ENCODE measurements at places on chromosomes 11 and 22.
A peak's percentile ranks its signal among the peaks of the same experiment; 100 is the strongest.

DNA sequence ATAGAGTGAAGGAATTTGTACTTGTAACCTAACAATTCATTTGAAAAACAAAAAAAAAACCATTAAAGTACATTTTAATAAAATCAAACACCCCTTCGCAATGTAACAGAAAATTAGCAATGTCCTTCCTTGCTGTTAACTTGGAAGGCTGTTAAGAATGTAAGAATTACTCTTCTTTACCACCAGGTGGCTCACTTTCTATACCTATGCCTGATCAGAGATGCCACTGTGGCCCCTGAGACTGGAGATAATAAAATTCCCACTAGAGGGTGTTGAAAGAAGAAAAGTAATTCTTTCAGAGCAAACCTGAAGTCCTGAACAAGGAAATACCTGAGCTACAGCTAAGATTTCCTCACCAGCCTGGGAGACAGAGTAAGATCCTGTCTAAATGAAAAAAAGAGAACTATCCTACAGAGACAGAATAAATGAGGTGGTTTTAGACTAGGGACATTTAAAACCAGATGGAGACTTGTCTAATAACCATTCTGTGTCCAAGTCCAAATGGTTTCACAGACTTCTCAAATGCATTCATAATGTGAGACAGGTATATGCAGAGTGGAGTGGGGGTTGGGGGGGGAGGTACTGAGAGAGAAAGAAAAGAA lies 1089.3 kb downstream of the FAM181B start:
- peak; percentile 89 for DNase-seq

DNA sequence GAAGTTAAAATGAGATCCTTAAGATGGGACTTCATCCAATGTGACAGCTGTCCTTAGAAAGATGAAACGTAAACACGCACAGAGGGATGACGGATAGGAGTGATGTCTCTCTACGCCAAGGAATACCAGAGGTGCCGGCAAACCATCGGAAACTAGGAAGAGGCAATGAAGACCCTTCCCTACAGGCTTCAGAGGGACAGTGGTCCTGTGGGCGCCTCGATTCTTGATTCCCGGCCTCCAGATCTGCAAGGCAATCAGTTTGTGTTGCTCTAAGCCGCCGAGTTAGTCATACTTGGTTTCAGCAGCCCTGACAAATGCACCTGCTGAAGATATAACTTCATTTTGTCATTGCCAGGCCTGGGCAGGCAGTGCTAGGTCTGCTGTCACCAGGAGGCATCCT lies 1455.1 kb downstream of the TBC1D22A start:
- no peak for DNase-seq

DNA sequence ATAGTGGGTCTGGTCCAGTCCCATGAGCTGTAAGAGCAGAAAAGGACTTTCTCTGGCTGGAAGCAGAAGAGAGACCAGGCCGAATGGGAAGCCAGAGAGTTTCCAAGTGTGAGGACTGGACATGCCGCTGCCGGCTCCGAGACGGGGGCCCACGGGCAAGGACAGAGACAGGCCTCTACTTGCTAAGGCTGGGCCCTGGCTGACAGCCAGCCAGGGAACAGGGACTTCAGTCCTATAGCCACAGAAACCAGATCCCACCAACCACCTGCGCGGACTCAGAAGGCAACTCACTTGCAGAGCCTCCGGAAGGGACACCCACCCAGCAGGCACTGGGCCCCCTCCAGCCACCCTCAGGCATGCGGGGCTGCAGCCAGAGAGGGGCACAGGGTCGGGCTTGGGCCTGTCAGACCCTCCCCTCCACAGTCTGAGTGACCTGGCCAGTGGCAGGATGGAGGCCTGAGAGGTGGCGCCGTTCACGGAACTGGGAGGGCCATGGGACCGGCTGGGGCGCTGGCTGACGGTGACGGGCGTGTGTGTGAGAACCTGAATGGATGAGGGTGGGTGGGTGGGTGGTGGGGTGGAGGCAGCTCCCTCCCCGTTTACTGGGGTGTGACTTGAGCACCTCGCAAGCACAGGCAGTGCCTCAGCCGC lies 47.8 kb upstream of the A4GALT start:
- no peak for DNase-seq

- no peak for DNase-seq
Measured at GRCh38 chr11:62804310-62805075, 747 bp downstream of the NXF1 start.

DNA sequence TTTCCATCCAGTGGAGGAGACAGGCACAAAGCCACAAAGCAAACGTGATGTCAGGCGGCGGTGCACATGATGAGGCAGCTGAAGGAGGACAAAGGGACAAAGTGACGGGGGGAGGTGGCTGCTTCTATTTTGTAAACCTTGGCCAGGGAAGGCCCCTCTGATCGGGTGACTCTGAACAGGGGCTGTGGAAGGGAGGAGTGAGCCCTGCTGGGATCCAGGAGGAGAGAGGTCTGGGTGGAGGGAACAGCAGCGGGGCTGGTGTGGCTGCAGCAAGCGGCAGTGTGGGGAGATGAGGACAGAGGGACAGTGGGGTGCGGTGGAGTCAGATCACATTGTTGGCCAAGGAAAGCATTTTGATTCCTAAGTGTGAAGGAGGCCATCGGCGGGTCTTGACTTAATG lies 36.7 kb downstream of the SHISAL1 start:
- DNase-seq = no peak

DNA sequence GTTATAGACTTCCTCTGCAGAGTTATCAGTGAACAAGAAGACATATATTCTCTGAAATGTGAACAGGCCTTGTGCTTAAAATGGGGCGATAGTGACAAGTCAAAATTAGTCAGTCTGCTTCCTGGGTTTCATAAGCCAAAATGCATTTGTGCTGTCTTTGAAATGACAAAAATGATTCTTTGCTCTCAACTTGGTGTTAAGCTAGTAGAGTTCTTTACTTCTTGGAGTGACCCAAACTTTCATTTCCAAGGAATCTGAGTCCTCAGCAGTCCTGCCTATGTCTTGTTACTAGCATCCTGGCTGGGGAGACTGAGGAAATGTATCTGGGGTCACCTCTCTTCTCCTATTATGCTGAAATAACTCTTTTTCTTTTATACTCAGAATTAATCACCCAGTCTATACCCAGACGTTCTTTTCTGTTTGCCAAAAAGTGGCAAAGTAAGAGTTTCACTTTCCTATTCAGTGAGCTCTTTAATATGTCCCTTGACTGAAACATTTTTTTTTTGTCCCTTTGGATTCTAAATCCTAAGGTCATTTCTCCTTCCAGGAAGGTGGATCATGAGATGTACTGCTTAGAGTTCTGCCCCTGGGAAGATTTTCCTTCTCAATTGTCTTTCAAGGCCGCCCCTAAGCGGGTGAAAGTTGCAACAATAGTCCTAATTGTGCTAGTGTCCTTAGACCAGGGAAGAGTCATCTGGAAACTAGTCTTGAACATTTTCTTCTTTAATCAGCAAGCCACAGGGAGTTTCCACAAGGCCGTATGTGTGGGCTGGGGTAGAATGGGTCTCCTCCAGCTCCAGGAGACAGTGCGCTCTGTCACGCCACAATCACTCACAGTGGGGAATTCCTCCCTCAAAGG lies 53.0 kb upstream of the RDX start:
- DNase-seq = no peak

DNA sequence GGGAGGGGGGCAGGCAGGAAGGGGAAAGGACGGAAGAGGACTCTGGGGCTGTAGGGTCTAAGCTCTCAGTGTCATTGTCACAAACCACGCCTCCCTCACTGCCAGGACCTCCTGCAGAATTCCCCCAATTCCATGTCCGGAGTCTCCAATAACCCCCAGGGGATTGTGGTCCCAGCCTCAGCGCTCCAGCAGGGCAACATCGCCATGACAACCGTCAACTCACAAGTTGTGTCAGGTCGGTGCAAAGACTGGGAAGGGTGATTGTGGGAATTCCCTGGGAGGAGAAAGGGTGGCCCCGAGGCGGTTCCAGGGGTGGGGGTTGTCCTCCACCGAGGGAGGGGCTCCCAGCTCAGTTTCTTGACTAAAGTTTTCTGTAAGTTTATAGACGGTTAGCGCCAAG lies 86.0 kb downstream of the FEZ1 start:
- no peak for DNase-seq

DNA sequence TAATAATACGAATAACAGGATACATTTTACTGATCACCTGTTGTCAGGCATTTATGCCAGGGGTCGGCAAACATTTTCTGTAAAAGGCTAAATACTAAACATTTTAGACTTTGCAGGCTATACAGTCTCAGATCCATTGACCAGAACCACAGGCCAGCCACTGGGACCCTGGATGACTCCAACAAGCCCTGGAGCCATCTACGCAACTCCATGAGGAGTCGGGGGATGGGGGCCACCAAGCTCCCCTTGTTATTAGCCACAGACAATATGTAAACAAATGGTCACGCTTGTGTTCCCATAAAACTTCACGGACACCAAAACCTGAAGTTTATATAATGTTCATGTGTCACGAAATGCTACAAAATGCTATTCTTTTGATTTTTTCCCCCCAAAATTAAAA lies 54.4 kb upstream of the EMID1 start:
- no peak for DNase-seq

DNA sequence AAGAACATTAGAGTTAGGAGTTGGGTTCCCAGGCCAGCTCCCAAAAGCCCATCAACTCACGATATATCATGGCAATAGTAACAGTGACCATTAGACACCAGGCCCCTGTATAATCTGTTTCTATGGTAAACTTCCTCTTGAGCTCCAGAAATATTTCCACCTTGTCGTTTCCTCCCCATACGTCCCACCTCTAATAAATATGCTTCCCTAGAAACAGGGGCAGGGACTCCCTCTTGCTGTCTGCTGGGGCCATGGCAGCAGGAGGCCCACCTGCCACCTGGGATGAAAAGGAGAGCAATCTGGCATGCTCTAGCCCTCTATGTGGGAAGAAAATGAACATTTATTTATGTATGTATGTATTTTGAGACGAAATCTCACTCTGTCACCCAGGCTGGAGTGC lies 32.2 kb upstream of the AMOTL1 start:
- DNase-seq = no peak

DNA sequence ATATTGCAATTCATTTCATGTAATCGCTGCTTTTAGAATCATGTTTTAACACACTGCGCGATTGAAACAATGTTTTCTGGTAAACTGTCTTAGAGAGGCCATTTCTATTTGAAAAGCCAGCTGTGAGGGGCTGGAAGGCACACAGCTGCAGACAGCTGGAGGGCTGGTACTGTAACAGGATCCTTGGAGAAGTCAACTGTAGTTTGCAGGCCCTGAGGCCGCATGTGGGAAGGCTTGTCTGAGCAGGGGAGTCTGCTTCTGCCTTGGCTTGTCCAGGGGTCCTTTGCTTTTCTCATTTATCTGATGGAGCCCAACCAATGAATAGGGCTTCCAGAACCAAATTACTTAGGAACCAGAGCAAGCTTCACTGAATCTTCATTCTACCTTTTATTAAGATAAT lies 313.5 kb downstream of the BLID start:
- DNase-seq = no peak

- no peak for DNase-seq
Measured at GRCh38 chr22:31951194-31952093, 7.1 kb downstream of the YWHAH start.

DNA sequence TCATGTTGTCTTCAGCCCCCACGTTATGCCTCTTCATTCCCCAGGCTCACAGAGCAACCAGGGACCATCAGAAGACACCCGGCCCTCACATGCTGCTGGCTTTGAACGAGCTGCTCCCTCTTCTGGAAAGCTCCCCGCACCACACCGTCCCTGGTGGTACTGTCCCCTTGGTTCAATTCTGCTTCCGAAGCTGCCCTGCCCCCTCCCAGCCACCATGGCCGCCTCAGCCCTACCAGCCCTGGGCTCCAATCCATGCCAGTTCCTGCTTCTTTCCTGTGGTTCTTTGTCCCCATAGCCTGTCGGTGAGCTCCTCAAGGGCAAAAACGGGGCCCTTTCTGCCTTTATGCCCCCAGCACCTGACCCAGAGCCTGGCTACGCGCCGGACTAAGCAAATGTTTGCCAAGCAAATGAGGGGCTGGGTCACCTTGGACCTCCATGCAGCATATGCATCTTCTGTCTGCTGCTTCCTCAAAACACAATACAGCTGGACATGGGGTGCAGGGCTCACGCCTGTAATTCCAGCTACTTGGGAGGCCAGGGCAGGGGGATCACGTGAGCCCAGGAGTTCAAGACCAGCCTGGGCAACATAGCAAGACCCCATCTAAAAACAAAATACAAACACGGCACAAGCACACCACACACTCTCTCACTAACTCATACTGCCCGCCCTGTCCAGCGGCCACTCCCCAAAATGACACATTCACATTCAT lies 21.3 kb downstream of the TNKS1BP1 start:
- DNase-seq = no peak

GRCh38 chr22:40009292-40009774 lies 14.6 kb downstream of the FAM83F start:
- DNase-seq = no peak

GRCh38 chr11:116936754-116937446 lies 99.5 kb upstream of the APOA1 start:
- no peak for DNase-seq

DNA sequence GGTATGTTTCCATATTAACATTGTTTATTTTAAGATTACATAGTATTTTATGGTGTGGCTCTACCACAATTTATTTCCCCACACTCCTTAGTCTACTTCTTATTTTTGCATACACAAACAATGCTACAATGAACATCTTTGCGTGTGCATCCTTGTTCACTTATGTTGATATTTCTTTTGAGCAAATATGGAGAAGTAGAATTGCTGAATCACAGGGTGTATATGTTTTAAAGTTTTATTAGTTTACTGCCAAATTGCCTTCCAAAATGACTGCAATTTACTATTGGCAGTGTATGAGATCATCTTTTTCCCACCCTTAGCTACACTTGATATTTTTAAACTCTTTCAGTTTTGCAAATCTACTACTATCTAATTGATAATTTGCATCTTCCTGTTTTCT lies 38.7 kb upstream of the FAR1 start:
- no peak for DNase-seq

DNA sequence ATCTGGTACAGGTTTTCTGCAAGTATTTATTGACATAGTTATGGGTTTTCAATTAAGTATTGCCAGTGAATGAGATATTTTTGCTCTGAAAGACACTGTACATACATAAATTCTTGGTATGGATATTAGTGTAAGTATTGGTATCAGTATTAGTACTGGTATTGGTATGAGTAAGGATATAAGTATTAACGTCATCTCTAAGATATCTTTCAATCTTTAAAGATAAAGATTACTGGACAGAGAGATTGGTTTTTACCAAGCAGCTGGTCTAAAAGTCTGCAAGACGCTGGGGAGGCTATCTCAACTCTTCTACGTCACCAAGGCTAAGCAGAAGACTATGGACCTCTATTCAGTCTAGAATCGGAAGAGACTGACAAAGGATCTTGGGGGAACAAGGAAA lies 234.5 kb downstream of the NXPE2 start:
- no peak for DNase-seq

DNA sequence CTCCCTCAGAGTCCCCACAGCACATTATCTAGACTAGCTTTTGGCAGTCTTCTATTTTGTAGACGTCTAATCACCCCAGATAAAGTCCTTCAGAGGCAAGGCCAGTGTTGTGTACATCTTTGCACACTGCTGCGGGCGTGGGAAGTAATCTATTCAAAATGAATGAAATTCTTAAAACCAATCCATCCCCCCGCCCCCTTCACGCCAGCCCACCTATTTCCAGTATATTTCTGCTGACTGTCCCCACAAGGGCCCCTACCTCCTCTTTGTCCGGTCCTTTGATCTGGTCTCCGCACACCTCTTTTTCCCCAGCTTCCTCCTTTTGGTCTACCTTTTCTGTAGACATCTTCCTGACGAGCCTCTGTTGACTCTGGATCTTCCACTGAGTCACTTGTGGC lies 375 bp downstream of the BSCL2 start:
- DNase-seq = no peak
